Activated T-helper 2 cell treated with anti-CD3 and anti-CD28 coated beads, Interferon-gamma antibody, Interleukin-2, Interleukin-4, amounts not matched to agents 10 μg/mL and 5 μg/mL and 100 μg/mL, durations not matched to agents 14 hours and 24 hours and 36 hours (primary cell): ENCODE measurements at places on chromosomes 11 and 22. TPM values are rescaled to one million over a fixed set of nuclear protein-coding genes. Genes with fewer than 3 reads are reported as not detected.

- H3K36me3 ChIP-seq: no peaks in the 10 kb centered on the region
- H3K27ac ChIP-seq: no peak overlapping the region
- H3K4me1 ChIP-seq: no peaks in the 10 kb centered on the region
- H3K4me3 ChIP-seq: no peak overlapping the region
- no peak for DNase-seq
Observed at GRCh38 chr22:30861131-30861530, 107.4 kb downstream of the MORC2 start.

DNA sequence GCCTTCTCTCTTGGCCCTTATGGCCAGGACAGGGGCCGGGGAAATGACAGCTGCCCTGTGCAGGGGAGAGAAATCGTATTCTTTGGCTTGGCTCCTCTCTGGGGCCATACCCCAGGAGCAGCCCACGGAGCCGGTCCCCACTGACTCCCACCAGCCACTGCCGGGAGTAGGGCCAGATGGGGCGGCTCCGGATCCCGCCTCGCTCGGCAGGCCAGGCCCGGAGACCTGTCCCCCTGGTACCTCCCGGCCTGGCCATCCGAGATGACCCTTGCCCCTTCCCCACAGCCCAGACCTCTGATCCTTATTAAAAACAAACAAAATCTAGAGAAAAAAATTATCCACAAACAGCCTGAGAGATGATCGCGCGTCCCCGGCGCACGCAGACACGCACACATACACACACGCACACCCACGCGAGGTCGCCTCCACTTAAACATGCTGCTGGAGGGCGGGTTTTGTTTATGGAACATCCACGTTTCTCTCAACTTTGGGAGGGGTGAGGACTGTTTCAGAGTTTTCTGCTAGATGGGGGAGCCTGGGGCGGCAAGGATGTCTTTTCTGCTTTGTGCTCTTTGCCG, 59.1 kb downstream of the IGLL1 start:
- H3K4me1 ChIP-seq: no peaks in the 10 kb centered on the region
- no peak for DNase-seq
- H3K4me3 ChIP-seq: peak overlapping the region; percentile 27

The PITPNB gene
- 138 and 142 TPM in 2 replicates for total RNA-seq

GRCh38 chr11:35792148-35792845, 129.7 kb downstream of the TRIM44 start:
- H3K4me3 ChIP-seq: no peak overlapping the region
- peaks cover 11% of the 10 kb centered on the region for H3K4me1 ChIP-seq
- no peaks in the 10 kb centered on the region for H3K36me3 ChIP-seq
- DNase-seq: no peak

The ARHGAP8 gene
- total RNA-seq: 0.30 and 1.1 TPM in 2 replicates

The CCND1 gene
- total RNA-seq: 1.2 and 2.1 TPM in 2 replicates

The ZPR1 gene
- total RNA-seq: 84.1 and 84.7 TPM in 2 replicates
